ENCODE measurements at places on chromosomes 5 and 9.
A peak's percentile ranks its signal among the peaks of the same experiment; 100 is the strongest.

DNA sequence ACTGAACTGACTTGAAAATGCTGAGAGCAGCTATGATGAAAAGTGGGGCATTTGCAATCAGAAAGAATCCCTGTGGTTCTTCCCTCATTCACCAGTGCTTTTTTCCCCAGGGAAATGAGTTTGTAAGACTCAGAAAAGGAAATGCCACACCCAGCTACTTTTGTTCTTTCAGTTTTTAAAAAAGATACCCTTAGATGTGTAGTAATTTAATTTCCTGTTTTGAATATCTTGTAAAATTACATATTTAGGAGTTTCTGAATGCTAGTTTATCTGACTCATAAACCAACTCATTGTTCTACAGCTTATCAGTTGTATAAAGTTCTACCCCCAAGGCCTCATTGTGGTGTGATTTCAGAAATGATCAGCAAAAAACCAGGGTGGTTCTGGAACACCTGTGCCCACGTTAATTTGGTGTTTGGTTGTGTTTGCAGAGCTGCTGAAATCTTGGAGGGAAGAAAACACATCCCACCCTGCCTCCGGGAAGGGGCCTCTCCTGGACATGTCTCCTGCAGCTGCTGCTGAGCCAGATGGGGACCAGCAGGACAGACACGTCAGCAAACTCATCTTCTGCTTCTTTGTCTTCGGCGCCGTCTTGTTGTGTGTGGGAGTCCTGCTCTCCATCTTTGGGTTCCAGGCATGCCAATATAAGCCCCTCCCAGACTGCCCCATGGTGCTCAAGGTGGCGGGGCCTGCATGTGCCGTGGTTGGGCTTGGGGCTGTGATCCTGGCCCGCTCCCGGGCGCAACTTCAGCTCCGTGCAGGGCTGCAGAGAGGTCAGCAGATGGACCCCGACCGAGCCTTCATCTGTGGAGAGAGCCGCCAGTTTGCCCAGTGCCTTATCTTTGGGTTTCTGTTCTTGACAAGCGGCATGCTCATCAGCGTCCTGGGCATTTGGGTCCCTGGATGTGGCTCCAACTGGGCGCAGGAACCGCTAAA lies 2.8 kb downstream of the TMEM171 start:
- DNase-seq = peak; percentile 87

- no peak for DNase-seq
Observed at GRCh38 chr5:169178754-169179153, 122.2 kb downstream of the SLIT3 start.

DNA sequence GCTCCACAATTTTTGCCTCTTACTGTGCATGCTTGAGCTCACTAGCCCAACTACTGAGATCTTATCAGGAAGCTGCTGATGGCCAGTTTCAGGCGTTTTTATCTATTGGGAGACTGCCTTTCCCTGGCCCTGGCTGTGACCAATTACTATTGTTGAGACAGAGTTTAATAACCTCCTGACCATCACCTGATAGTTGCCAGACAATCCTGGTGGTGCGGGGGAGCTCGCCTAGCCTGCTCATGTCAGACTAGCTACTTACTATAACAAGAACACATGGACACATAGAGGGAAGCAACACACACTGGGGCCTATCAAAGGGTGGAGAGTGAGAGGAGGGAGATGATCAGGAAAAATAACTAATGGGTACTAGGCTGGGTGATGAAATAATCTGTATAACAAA lies 13.0 kb upstream of the OXCT1 start:
- no peak for DNase-seq

DNA sequence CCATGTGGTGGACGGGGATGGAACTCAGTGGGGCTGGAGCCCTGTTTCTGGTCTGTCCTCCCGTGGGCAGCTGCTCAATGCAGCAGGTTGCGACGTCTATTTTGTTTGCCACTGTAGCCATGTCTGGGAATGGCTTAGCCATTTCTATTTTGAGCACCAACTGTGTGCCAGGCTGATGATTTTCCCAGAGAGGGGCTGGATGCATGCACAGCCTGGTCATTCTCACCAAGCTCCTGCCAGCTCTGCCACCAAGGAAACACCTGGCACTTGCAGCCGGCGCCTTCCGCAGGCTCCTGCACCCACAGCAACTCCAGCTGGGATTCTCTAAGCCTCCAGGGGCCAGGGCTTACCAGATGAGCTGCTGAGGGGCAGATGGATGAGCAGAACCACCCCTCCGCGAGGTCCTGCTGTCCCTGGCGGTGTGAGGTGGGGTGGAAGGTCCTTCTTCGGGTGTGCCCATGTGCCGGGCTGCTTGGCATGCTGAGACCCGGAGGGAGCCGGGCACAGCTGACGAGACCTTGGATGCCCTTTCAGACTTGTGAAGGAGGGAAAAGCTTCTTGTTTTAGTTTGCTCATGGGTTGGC lies 151.2 kb downstream of the RXRA start:
- no peak for DNase-seq

DNA sequence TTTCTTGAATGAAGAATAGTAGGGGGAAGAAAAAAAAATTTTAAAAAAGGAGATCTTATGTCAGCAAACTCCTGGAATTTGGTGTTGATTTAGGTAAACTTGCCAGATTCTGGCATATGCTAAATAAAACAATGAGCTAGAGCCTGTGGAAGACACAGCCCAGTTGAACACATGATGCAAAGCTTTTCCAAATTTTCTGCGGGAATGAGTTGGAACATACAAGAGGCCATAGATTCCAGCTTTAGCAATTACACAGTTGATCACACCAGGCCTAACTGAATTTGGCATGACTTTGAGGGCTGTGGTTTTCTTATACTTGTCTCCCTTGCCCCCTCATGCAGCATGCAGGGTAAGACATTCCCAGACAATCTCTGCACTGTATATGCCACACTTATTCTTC lies 297.0 kb downstream of the SH3GL2 start:
- no peak for DNase-seq

Data from fibroblast of pulmonary artery (primary cell).